HepG2 (cell line): ENCODE measurements at places on chromosomes 12 and 14. TPM values are rescaled to one million over a fixed set of nuclear protein-coding genes. Genes with fewer than 3 reads are reported as not detected.

DNA sequence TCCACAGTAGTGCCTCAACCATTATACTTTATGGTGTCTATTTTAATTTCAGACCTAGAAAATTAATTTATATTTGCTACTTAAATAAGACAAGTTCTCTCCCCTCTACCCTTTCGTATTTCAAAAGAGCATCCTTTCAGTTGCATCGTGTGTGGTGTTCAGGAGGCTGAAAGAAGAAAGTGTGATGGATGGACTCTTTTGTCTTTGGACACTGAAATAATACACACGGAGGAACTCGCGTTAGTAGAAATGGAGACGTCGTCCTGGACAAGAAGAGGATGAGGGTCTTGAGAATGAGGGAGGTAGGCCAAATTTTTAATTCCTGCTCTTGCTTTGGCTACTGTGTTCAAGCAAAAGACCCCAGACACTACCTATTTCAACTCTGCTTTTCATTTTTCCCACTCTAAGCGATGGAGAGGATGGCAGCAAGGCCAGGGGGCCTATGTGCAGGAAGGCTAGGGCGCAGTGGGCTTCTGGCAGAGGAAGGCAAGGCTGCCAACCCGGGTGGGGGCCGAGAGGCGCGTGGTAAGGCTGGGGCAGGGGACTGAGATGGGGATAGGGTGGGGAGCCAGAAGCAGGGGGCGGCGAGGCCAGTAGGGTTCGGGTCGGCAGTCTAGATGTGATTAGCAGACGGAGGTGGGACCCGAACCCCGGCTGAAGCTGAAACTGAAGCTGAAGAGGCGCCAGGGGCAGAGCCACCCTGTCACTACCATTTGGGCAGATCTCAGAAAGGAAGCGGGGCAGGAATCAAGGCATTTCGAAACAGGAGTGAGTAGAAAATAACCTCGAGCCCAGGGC lies 722 bp downstream of the TMED8 start:
- DNase-seq = no peak

- DNase-seq = no peak
These were observed 235.9 kb upstream of the NOVA1 start for GRCh38 chr14:26833621-26834176.

- no peak for DNase-seq
These were observed 45.9 kb upstream of the BDKRB2 start for GRCh38 chr14:96158735-96159134.

- no peak for DNase-seq
These were observed 15.5 kb upstream of the ATP6V0A2 start for GRCh38 chr12:123696646-123697045.

DNA sequence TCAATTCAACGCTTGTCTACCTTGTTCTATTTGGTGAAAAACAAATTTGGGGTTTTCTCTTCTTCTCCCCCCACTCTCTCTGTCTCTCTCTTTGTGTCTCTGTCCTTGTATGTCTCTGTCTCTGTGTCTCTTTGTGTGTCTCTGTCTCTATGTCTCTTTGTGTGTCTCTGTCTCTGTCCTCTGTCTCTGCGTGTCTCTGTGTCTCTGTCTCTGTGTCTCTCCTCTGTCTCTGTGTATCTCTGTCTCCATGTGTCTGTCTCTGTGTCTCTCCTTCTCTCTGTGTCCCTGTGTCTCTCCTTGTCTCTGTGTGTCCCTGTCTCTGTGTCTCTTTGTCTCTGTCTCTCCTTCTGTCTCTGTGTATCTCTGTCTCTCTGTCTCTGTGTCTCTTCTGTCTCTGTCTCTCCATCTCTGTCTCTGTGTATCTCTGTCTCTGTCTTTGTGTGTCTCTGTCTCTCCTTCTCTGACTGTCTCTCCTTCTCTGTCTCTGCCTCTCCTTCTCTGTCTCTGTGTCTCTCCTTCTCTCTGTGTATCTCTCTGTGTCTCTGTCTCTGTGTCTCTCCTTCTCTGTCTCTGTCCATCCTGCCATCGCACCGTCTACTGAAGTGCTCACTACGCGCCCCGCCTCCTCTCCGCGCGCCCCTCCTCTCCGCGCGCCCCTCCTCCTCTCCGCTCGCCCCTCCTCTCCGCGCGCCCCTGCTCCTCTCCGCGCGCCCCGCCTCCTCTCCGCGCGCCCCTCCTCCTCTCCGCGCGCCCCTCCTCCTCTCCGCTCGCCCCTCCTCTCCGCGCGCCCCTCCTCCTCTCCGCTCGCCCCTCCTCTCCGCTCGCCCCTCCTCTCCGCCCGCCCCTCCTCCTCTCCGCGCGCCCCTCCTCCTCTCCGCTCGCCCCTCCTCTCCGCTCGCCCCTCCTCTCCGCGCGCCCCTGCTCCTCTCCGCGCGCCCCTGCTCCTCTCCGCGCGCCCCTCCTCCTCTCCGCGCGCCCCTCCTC lies 12.8 kb downstream of the LRCOL1 start:
- no peak for DNase-seq

C12orf50 gene
- not detected in 2 replicates for total RNA-seq

SLC22A17 gene
- total RNA-seq = 0.48 and 0.95 TPM in 2 replicates
